ENCODE measurements at places on chromosomes 6 and 20.

GRCh38 chr20:53381568-53382262 is 211.9 kb downstream of the ZNF217 start:
- DNase-seq: no peak

- DNase-seq: no peak
Measured at GRCh38 chr20:36629719-36630681, 16.0 kb downstream of the SLA2 start.

GRCh38 chr20:4513720-4514119 is 208.0 kb upstream of the PRND start:
- DNase-seq: no peak

- no peak for DNase-seq
Measured at GRCh38 chr6:84554074-84554473, 210.3 kb downstream of the TBX18 start.

GRCh38 chr6:5674141-5674540 is 332.6 kb downstream of the NRN1 start:
- no peak for DNase-seq
